CD4-positive, alpha-beta T cell treated with Interleukin-6 at 100 ng/mL for 8 hours (primary cell): ENCODE measurements at places on chromosomes 6 and 20.

GRCh38 chr6:22748681-22749080, 179.3 kb downstream of the HDGFL1 start:
- DNase-seq = no peak

- no peak for DNase-seq
These were observed 245.2 kb downstream of the PKHD1 start for GRCh38 chr6:51842061-51842803.

DNA sequence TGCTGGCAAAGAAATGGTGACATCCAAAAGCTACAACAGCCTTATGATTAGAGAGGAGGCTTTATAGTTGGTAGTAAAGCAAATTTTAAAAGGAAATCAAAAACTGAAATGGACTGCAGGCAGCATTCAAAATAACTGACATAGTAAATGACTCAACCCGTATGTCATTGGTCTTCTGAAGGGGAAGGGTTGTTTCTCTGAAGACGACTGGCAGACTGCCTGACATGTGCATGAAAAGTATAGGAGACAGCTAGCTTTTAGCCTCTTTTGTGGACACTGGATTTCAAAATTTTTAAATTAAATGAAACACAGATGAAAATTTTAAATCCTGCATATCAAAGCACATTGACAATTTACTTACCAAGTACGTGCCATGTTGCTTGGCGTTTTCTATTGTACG, 90.7 kb downstream of the TRMT6 start:
- no peak for DNase-seq

DNA sequence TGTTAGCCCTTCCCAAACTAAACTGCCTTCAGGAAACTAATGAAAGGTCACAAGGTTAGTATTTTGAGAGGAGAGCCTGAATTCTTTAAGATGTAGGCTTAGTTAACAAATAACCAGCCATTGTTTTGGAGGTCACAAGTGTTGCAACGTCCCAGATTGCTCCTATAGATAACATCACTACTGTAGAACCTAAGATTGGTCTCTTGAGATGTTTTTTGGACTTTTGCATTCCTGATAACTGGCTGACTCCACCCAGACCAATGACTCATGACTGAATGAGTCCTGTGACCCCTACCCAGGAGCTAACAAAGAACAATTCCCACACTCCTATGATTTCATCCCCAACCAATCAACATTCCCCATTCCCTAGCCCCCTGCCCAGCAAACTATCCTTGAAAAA, 178.8 kb downstream of the SCP2D1 start:
- no peak for DNase-seq

GRCh38 chr20:17617212-17617867, 47.5 kb downstream of the DSTN start:
- DNase-seq = peak; percentile 35

DNA sequence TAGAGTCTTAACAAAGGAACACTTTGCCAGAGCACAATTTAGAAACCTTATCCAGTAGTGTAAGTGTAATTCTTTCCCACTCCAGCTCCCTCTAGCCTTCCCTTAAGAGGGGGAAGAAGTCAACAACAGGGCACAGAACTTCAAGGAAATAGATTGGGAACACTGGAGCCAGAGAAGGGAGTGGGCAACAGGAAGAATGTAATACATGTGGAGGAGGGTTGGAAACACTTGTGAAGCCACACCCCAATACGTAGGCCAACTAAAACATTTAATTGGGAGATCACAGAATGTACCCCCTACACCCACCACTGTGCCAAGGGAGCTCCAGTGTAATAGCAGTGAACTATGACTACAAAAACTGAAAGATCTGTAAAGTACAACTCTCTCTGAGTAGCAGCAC, 735.7 kb upstream of the HS3ST5 start:
- no peak for DNase-seq

DNA sequence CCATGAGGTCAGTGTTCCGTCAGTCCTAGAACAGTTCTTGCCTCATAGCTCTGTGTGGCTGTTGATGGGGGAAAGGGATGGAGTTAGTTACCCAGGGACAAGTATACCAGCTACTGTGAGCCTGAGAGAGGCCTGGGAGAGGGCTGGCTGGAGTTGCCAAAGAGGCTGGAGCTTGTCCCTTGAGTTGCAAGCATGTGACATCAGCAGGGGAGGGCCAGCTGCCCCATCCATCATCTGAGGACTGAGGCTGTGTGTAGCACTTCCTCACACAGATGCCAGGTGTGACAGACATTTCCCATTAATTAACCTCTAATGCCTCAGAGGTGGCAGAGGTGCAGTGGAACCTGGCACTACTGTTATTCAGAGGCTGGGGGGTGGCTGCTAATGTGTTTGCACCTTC, 131.6 kb downstream of the PHACTR3 start:
- DNase-seq = no peak

DNA sequence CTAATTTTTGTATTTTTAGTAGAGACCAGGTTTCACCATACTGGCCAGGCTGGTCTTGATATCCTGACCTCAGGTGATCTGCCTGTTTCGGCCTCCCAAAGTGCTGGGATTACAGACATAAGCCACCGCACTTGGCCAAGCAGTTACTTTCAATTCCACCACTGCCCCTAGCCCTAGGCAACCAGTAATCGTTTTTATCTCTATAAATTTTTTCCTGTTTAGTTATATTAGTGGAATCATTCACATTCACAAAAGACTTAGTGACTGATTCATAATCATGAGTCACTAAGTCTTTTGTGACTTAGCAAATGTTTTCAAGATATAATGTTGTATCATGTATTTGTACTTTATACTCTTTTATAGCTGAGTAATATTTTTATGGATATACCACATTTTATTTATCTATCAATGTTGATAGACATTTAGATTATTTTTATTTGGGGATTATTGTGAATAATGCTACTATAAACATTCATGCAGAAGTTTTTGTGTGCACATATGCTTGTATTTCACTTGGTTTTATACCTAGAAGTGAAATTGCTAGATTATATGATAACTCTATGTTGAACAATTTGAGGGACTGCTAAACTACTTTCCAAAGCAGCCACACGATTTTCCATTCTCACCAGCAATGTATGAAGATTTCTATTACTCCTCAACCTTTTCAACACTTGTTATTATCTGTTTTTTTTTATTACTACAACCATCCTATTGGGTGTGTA, 421.4 kb upstream of the ID4 start:
- no peak for DNase-seq

DNA sequence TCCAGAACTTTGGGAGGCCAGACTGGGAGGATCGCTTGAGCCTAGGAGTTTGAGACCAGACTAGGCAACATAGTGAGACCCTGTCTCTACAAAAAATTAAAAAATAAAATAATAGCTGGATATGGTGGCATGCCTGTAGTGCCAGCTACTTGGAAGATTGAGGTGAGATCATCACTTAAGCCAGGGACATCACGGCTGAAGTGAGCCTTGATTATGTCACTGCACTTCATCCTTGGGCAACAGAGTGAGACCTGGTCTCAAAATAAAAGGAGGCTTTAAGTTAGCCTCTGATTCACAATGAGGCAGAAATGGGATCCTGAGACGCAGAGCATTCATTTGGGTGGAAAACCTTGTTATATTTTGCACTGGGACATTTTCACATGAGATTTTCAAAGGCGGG, 57.0 kb downstream of the TULP4 start:
- DNase-seq = no peak

- DNase-seq = no peak
These were observed 51.2 kb downstream of the GRIK2 start for GRCh38 chr6:101444717-101445116.

- DNase-seq = no peak
These were observed 45.2 kb upstream of the RREB1 start for GRCh38 chr6:7062451-7063162.

DNA sequence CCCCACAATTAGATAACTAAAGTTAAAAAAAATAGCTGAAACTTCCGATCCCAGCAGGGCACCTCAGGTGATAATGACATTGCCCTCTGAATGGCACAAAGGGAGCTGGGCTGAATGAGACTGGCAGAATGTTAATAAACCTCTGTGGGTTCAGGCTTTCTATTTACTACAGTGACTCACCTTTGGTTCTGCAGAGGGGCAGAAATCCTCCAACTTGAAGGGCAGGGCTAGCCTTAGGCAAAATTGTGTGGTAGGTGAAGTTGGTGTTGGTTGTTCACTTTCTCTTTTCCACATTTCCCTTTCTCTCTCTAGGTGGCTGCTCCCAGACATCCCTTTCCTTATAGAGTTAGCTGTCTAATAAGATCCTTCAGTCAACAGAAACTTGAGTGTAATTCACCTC, 625.2 kb downstream of the EPM2A start:
- DNase-seq = no peak

- DNase-seq = no peak
These were observed 201.5 kb upstream of the ZNF217 start for GRCh38 chr20:53795170-53795569.

DNA sequence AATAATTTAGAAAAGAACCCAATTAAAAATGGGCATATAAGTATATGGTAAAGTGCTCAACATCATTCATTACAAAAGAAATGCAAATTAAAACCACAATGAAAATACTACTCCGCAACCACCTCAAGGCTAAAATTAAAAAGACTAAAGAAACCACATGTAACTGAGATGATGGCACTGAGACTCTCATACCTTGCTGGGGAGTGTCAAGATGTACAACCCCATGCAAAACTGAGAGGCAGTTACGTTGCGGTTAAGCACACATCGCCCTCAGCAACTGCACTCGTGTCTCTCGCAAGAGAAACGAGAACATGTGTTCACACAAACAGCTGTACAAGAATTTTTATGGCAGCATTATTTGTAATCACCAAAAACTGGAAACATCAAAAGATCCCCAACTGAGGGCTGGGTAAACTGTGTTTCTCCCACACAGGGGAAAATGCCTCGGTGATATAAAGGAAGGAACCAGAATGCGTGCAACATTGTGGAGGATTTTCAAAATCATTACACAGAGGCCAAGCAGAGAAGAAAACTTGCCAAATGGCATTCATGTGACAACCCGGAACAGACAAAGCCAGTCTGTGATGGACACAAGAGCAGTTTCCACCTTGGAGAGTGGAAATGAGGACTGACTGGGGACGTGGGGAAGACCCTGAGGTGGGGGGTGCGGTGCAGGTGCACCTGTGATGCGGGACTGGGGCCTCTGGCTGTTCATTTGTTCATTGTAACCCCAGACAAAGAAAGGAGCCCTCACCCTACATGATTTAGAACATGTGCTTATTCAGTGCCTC, 144.9 kb downstream of the WDR27 start:
- no peak for DNase-seq

- DNase-seq = no peak
These were observed 18.5 kb downstream of the NSFL1C start for GRCh38 chr20:1448081-1448620.

- DNase-seq = no peak
These were observed 89.0 kb downstream of the NRSN1 start for GRCh38 chr6:24214984-24215383.

- DNase-seq = no peak
These were observed 8.8 kb downstream of the PDRG1 start for GRCh38 chr20:31943052-31943471.

- no peak for DNase-seq
These were observed 860.4 kb downstream of the EPHA7 start for GRCh38 chr6:92559003-92559402.

GRCh38 chr6:113318575-113318917, 538.6 kb upstream of the MARCKS start:
- DNase-seq = no peak

DNA sequence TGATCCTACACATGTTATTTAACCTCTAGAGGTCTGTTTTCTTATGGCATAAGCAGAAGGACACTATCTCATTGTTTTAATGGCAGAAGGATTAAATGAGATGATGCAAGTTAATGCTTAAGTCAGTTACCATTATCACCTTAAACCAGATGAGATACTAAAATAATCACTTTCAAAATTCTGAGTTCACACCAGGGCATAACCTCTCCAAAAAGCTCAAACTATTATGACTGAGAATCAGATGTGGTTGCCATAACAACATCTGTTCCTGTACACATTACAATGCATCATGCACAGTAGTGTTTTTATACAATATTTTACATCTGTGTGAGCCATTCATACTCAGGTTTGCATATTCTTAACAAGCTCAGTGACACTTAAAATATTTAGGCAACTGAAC, 10.2 kb downstream of the ADNP start:
- no peak for DNase-seq

GRCh38 chr20:41746635-41747034, 128.5 kb upstream of the CHD6 start:
- DNase-seq = no peak

- no peak for DNase-seq
These were observed 16.1 kb upstream of the PBOV1 start for GRCh38 chr6:138234363-138234762.

DNA sequence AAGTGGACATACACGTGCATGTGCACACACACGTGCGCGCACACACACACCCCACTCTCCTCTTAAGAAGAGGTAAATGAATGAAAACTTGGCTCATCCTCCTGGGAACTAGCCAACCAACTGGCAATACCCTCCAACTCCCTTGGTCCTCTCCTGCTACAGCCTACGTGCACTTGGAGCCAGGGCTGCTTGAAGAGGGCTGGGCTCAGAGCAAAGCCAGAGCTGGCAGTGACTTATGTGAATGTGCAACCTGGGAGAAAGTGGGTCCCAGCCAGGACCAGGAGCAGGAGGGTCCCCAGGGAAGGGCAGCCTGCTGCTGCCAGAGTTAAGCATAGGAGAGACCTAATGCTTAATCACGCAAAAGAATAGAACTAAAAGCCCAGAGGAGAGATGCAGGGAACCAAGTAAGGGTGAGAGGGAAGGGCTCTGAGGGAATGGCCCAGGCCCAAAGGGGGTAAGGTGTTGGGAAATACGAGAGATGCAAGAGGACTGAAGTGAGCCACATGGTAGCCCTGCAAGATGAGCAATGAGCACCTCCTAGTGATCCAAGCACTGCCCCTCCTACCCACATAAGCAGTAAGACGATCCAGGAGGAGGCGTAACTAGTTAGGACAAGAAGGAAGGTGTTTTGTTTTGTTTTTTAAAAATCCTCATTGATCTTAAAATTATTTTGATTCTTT, 24.7 kb downstream of the TRAF3IP2 start:
- no peak for DNase-seq

- no peak for DNase-seq
These were observed 8.6 kb upstream of the UBE2J1 start for GRCh38 chr6:89361171-89361570.

- DNase-seq = no peak
These were observed 32.4 kb upstream of the NOP56 start for GRCh38 chr20:2619961-2620595.

DNA sequence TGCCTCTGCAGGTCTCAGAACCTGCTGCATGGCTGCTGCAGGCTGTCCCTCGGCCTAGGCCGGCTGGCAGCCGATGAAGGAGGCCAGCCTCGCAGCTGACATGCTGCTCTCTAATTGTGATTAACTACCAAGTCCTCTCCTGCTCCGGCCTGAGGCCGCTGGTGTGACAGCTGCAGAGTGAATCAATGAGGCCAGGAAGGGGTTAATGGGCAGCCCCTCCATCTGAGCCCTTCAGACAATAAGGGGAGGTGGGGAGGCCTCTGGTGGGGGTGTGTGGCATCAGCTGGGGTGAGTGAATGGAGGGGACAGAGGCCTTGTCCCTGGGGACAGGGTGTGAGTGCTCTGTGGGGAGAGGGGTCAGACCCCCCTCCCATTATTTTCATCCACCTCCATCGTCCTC, 34.4 kb downstream of the SLC52A3 start:
- DNase-seq = no peak
